Naive thymus-derived CD4-positive, alpha-beta T cell (primary cell): ENCODE measurements at places on chromosomes 5 and 9. TPM values are rescaled to one million over a fixed set of nuclear protein-coding genes. Genes with fewer than 3 reads are reported as not detected.

- H3K27me3 ChIP-seq = no peaks in the 10 kb centered on the region
- H3K4me3 ChIP-seq = no peak overlapping the region
- no peaks in the 10 kb centered on the region for H3K4me1 ChIP-seq
- no peaks in the 10 kb centered on the region for H3K36me3 ChIP-seq
Measured at GRCh38 chr9:17587113-17587512, 8.2 kb downstream of the SH3GL2 start.

- DNase-seq = no peak
- H3K27me3 ChIP-seq = no peaks in the 10 kb centered on the region
- H3K36me3 ChIP-seq = no peaks in the 10 kb centered on the region
- H3K4me1 ChIP-seq = no peaks in the 10 kb centered on the region
- no peak overlapping the region for H3K4me3 ChIP-seq
Measured at GRCh38 chr9:123509646-123510045, 153.6 kb downstream of the CRB2 start.

GRCh38 chr9:81074221-81074620 is 615.1 kb downstream of the TLE1 start:
- no peak overlapping the region for H3K4me3 ChIP-seq
- H3K27me3 ChIP-seq = no peaks in the 10 kb centered on the region
- no peaks in the 10 kb centered on the region for H3K4me1 ChIP-seq
- no peak for DNase-seq

GRCh38 chr5:150529555-150529954 is 21.6 kb downstream of the NDST1 start:
- no peaks in the 10 kb centered on the region for H3K36me3 ChIP-seq
- H3K27me3 ChIP-seq = no peaks in the 10 kb centered on the region
- no peak for DNase-seq
- no peak overlapping the region for H3K4me3 ChIP-seq
- H3K27ac ChIP-seq = no peak overlapping the region

DNA sequence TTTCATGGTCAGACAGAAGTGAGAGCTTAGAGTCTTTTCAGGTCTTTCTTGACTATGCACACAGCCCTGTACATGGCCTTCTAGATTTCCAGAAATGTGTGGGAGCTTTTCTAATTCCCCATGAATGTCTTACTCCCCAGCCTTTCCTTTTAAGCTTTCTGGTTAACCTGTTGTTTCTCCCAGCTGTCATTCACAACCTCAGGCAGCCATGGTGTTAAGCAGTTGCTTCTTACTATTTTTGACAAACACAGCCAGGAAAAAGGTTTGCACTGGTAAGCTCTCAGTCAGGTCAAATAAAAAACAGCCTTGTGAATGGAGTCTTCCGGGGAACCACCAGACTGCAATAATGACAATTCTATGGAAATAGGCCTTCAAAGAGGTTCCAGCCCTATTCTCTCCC is 84.9 kb downstream of the MTREX start:
- H3K4me1 ChIP-seq = no peaks in the 10 kb centered on the region
- no peak for DNase-seq
- H3K36me3 ChIP-seq = no peaks in the 10 kb centered on the region
- no peak overlapping the region for H3K4me3 ChIP-seq

- no peaks in the 10 kb centered on the region for H3K4me1 ChIP-seq
- no peaks in the 10 kb centered on the region for H3K27me3 ChIP-seq
- no peaks in the 10 kb centered on the region for H3K36me3 ChIP-seq
- no peak overlapping the region for H3K27ac ChIP-seq
- no peak overlapping the region for H3K4me3 ChIP-seq
Measured at GRCh38 chr9:7656636-7657035, 142.9 kb downstream of the DMAC1 start.

DNA sequence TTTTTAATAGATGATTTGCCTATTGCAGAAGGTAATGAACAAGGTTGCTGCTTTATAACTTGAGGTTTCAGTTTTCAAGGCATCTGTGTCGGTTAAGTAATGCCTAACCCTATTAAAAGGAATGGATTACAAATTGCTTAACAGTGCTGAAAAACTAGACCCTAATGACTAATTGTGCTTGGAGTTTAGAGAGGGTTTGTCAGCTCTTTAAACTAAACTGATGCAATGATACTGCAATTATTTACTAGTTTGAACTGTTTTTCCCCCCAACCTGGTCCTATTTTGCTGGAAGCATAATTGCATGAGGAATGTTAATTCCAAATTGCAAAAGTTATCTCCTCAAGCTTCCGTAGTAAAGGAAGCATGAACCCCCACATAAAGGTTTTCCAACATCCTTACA is 39.3 kb upstream of the TLX3 start:
- H3K36me3 ChIP-seq = no peaks in the 10 kb centered on the region
- no peaks in the 10 kb centered on the region for H3K4me1 ChIP-seq
- DNase-seq = no peak

DNA sequence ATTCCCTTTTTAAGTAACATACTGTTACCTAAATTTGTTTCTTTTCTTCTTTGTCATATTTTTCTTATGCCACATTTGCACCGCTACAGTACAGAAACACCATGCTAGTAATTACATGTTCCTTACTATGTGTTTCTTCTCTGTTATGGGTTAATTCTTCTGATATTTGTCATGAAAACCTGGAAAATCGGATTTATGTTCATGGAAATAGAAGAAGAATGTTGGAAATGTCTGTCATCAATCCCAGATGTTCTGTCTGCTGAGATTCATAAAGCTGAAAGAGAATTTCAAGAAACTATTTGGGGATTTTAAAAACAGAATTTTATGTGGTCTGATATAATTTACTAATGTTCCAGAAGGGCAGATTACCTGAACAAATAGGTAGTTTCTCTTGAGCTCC is 305.2 kb upstream of the NREP start:
- H3K27me3 ChIP-seq = no peaks in the 10 kb centered on the region
- no peak for DNase-seq
- no peaks in the 10 kb centered on the region for H3K36me3 ChIP-seq

DNA sequence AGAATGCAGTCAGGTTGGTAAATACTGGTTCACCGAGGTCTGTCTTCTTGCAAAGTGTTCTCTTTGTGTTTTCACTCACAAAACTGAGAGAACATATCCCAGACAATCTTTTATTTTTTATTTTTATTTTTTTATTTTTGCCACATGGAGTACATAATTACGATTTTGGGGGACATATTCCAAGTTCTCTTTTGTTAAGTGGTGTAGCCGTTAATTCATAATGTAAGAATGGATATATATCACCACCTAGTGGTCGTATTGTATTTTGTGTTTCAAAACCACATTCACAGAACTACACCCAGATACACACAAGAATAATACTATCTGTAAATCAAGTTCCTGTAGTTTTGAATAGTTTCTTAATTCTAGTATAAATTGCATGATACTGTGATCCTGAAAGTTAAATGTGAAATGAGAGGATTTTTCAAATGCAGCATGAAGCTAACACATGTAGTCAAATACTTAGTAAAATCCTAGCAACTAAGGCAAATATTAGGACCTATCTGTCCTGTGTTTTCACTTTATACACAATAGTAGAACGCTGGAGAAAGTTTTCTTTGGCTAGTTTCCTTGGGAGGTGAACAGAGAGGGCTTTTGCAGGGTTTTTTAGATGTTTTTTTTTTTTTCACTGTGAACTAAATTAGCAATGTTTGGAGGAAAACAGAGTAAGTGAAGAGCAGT is 92.7 kb downstream of the VCAN start:
- no peaks in the 10 kb centered on the region for H3K4me1 ChIP-seq
- H3K36me3 ChIP-seq = no peaks in the 10 kb centered on the region
- no peak for DNase-seq
- H3K27ac ChIP-seq = no peak overlapping the region
- no peak overlapping the region for H3K4me3 ChIP-seq

GRCh38 chr5:39420482-39421145 is 4.2 kb downstream of the DAB2 start:
- peaks cover 12% of the 10 kb centered on the region for H3K27me3 ChIP-seq
- no peak overlapping the region for H3K27ac ChIP-seq
- DNase-seq = no peak
- H3K4me1 ChIP-seq = peaks cover 5% of the 10 kb centered on the region
- no peak overlapping the region for H3K4me3 ChIP-seq

CDKN2AIPNL gene
- 25.8 TPM for polyA plus RNA-seq

FOXI1 gene
- not detected for polyA plus RNA-seq

SPINK6 gene
- polyA plus RNA-seq = not detected
